GDM1 (cell line): ENCODE measurements at places on chromosomes 16 and 17.

- no peak for DNase-seq
These were observed 4.2 kb upstream of the KLHL11 start for GRCh38 chr17:41869426-41869825.

DNA sequence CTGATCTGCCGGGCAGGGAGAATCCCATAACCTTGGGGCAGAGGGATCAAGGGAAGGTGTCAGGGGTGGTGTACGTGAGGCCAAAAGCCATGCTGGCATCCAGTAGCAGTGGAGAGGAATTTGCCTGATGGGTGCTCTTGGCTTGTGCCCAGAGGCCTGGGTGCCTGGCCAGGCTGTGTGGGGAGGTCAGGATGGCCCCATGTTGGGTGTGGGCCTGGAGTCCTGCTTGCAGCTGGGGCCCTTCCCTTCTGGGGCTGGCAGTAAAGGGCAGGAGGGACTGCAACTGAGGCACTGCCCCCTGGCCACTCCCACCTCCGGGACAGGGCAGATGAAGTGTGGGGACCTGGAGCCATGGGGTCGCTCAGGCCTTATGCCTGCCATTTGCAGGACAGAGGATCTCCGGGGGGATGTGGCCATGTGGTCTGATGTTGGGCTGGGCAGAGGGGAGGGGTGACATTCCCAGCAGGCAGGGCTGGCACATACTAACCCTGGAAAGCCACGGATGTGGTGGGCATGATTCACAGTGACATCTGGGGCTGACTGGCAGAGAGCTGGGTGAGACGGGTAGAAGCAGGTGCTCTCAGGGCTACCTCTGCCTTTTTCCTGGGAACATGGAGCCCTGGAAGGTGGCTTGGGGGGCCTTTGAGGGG lies 3.5 kb downstream of the FMNL1 start:
- peak; percentile 56 for DNase-seq

- peak; percentile 36 for DNase-seq
These were observed 69.3 kb downstream of the FTO start for GRCh38 chr16:53773150-53773846.

DNA sequence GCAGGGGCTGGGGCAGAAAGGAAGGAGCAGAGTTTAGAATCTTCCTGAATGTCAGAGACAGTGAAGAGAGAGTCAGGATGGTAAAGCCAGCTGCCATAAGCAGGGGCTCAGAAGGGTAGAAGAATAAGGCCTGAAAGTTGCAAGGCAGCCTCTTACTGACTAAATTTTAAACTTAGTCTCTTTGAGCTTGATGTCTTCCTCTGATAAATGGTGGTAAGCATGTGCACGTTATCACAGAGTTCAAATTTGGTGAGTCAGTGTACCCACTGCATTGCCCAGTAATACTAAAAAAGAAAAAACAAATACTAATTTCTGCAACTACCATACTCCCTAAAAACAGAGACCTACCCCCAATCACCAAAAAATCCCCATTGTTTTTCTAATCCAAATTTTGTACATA lies 45.2 kb downstream of the SIAH1 start:
- DNase-seq = no peak

GRCh38 chr16:8611886-8612600 lies 9.5 kb upstream of the METTL22 start:
- no peak for DNase-seq

- no peak for DNase-seq
These were observed 796 bp downstream of the NPB start for GRCh38 chr17:81902653-81903414.

DNA sequence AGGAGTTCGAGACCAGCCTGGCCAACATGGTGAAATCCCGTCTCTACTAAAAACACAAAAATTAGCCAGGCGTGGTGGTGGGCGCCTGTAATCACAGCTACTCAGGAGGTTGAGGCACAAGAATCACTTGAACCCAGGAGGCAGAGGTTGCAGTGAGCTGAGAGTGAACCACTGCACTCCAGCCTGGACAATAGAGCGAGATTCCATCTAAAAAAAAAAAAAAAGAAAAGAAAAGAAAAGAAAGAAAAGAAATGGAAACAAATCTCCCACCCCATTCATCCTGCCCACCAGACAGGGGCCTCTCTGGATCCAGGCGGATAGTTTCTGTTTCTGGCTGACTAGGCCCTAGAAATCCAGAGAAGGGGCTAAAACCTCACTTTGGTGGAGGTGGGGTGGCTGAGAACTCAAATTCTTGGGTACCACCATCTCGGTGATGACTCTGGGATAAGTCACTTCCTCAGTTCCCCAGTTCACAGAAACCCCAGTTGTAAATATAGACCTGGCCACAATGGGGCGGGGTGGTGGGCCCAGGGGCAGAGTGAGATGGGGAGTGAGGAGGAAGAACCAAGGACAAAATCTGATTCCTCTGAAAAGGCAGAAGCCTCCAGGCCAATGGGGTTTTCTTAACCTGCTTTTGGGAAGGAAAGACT lies 22.2 kb downstream of the SOCS1 start:
- peak; percentile 33 for DNase-seq

- DNase-seq = no peak
These were observed 2.1 kb downstream of the CCL4L2 start for GRCh38 chr17:36212966-36213365.

DNA sequence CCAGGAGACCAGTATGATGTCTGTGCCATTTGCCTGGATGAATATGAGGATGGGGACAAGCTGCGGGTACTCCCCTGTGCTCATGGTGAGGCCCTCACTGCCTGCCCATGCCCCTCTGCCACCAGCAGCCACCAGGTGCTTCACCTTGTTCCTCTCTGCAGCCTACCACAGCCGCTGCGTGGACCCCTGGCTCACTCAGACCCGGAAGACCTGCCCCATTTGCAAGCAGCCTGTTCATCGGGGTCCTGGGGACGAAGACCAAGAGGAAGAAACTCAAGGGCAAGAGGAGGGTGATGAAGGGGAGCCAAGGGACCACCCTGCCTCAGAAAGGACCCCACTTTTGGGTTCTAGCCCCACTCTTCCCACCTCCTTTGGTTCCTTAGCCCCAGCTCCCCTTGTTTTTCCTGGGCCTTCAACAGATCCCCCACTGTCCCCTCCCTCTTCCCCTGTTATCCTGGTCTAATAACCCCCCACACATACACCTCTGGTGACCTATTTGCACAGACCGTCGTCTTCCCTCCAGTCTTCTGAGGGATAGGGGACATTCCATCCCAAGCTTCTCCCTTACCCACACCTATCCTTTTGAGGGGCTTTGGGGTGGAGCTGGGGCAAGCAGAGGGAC lies 3.7 kb downstream of the PFN1 start:
- DNase-seq = no peak

GRCh38 chr16:6229186-6229585 lies 1103.5 kb upstream of the RBFOX1 start:
- no peak for DNase-seq

GRCh38 chr17:8300627-8301242 lies 5.5 kb upstream of the SLC25A35 start:
- DNase-seq = peak; percentile 54

GRCh38 chr16:2025878-2026460 lies 733 bp upstream of the NHERF2 start:
- no peak for DNase-seq

GRCh38 chr16:61007694-61008093 lies 1028.5 kb downstream of the CDH8 start:
- DNase-seq = no peak

- no peak for DNase-seq
These were observed 262.2 kb upstream of the PMFBP1 start for GRCh38 chr16:72434159-72434558.

- no peak for DNase-seq
These were observed 3.9 kb upstream of the MYO1D start for GRCh38 chr17:32880671-32881453.

- no peak for DNase-seq
These were observed 118.2 kb upstream of the SMURF2 start for GRCh38 chr17:64780096-64781013.

DNA sequence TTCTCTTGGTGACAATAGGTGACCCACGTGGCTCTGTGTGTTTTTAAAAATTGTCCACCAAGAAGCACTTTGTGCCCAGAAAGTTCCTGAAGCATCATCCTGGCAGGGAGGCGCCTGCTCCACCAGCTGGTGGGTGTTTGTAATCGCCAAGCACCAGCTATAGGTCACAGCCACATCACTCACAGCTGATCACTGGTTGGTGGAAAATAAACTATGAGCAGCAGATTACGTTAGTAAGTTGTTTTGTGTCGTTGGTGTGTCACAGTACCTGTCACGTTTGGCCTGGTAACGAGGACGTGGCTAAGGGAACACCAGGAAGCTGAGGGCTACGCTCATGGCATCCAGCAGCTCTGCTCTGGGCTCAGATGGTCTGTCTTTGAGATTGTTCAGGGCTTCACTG lies 10.1 kb downstream of the MRM3 start:
- DNase-seq = no peak

DNA sequence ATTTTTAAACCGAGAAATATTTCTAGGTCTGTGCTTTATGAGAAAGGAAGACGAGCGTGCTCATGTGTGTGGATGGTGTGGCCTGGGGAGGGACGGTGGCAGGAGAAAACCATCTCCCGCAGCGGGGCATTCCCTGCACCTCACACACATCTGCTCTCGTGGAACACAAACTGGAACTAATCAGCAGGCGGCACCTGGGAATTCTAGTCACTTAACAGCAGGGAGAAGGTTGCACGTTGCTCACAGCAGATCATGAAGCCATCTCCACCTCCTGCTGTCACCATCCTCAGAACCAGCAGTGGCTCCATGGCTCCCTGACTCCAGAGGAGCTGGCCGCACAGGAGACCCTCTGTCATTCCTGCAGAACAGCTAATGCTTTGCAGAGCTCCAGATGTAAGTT lies 35.2 kb downstream of the ADCY9 start:
- no peak for DNase-seq

DNA sequence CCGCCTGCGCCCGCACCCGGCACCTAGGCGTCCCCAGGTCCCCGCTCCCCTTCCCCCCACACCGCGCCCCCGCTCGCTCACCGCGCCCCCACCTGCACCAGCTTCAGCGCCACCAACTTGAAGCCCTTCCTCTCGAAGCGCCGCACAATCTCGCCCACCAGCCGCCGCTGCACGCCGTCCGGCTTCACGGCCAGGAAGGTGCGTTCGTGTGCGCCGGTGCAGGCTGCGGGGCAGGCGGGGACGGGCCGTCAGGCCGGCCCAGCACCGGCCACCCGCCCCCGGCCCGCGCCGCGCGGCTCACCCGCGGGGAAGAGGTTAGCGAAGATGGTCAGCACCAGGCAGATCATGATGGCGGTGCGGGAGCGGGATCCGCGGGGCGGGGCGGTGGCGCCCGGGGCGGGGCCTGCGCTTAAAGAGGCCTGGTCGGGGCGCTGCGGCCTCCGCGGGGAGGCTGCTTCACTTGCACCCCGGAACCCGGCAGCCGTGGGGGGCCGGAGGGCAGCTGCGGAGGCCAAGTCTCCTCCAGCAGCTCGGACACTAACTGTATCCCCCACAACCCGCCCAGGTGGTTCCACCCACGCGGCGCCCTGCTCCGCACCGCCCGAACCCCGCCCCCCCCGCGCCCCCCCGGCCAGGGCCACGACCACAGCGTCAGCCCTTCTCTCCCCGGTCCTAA lies at the start of gene NME3:
NME3 (minus strand) TSS at position 356 of the 676 bp plus-strand sequence; CDS start at position 347, 9 bp downstream.
- no peak for DNase-seq

- no peak for DNase-seq
These were observed 34.8 kb downstream of the MED13 start for GRCh38 chr17:62030264-62030663.

DNA sequence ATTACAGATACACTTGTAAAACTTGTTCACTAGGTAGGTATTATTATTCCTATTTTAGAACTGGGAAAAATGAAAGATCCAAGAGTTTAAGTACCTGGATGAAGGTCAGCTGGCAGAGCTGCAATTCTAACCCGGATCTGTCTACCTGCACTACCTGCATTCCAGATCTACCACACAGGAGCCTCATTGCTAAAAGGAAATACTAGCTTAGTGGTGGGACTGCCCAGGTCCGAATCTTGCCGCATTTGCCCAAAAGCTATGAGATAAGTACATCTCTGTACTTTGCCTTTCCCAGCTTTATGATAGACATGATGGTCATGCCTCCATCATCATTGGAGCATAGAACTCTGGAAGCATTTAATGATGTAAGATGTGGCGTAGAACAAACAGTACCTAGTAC lies 36.8 kb upstream of the TEKT3 start:
- DNase-seq = no peak

- DNase-seq = no peak
These were observed 92.9 kb upstream of the ZNF750 start for GRCh38 chr17:82932518-82933310.

DNA sequence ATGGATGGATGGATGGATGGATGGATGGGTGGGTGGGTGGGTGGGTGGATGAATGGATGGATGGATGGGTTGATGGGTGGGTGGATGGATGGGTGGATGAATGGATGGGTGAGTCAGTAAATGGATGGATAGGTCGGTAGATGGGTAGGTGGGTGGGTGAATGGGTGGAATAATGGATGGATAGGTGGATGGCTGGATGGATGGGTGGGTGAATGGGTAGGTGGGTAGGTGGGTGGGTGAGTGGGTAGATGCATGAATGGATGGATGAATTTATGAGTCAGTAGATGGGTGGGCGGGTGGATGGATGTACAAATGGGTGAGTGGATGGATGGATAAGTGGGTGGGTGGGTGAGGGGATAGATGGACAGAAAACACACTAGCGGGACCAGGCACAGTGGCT lies 4.9 kb downstream of the ZG16B start:
- DNase-seq = no peak

DNA sequence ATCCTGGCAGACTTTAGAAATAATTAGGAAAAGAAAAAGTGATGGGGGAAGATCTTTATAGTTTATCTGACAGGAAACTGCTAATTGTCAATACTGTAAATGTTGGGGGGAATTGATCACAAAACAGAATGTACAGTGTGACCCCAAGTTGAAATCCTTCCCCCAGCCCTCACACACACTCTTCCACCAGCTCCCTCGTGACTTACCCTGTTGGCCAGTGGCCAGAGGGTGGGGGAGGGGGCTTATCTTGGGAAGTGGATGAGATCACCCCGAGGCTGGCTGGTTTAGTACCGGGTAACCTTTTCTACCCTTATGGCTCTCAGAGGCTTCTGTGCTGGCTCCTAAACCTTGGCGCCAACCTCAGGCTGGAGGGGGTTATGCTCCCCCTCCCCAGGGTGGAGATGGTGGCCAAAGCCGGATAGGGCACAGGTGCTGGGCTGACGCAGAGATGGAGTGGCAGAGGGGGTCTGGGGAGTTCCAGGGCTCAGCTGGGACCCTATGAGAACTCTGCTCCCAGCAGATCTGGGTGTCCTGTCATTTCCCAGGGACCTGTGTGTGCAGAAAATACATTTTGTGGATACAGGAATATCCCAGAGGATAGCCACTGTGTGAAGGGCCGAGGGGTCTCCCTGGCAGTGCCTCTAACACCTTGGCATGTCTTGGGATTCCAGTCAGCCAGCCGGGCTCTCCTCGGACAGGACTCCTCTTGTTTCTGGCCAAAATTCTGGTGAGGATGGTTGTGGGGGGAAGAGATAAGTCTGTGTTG lies 18.6 kb downstream of the CDH16 start:
- DNase-seq = no peak

GRCh38 chr17:29146369-29146972 lies 33.7 kb downstream of the MYO18A start:
- DNase-seq = no peak

- peak; percentile 85 for DNase-seq
These were observed 123.0 kb downstream of the MSI2 start for GRCh38 chr17:57379237-57379894.
